ENCODE measurements at places on chromosomes 2 and 18.

GRCh38 chr2:134217351-134217750 is 36.5 kb upstream of the MGAT5 start:
- no peak for DNase-seq

- no peak for DNase-seq
Observed at GRCh38 chr2:190863946-190864345, 16.7 kb upstream of the GLS start.

DNA sequence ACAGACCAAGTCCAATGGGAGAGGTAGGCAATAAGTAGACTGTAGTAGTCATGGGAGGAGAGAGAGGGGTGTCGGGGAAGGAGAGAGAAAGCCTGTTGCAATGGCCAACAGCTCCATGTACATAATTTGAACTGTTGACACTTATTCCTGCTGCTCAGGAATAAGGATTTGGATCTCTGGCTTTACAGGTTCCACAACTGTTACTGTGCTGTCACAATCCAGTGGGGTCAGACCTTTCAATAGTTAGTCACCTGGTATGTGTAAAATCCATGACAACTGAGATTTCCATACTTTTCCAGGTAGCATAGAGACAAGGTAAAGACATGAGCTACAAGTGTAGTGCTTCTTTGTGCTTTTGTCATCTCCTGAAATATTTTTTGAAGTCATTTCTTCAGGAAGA is 47.5 kb upstream of the RIOK3 start:
- no peak for DNase-seq

DNA sequence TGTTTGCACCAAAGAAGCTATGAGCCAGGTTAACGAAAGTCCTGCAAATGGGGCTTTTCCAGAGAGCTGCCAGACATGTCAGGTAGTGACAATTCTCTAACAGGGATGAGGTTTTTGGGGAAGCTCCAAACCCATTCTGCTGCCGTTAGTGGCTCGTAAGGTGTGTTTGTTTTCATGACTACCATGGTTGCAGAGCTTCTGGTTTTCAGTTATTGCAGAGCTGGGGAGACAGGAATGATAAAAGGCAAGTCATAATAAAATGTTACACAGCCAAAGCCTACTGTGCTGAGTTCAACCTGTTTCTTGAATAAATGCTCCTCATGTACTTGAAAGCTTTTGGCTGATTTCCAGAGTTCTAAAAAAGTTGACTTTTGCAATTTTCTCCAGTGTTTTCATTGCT is 209.2 kb upstream of the STK17B start:
- no peak for DNase-seq
